AML-193 (cell line): ENCODE measurements at places on chromosomes 5 and 9.

DNA sequence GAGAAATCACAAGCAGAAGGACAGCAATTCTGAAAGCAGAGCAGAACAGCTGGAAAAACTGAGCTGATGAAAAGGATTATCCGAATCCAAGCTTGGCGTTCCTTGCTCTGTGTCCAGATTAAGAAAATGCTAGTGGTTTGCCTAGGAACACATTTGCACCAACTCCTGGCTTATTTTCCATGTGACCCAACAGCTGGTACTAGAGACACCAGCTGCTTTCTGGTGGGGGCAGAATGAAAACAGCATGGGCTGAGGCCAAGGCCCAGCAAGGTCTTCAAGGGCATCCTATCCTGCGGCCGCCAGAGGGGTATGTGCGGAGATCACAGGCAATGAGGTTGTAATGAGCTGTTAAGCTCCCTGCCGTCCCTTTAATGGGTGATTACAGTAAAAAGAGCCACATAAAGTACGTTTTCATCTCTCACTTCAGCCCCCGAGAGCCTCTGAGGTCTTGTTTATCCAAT lies 131.5 kb downstream of the DOCK8 start:
- no peak for DNase-seq

DNA sequence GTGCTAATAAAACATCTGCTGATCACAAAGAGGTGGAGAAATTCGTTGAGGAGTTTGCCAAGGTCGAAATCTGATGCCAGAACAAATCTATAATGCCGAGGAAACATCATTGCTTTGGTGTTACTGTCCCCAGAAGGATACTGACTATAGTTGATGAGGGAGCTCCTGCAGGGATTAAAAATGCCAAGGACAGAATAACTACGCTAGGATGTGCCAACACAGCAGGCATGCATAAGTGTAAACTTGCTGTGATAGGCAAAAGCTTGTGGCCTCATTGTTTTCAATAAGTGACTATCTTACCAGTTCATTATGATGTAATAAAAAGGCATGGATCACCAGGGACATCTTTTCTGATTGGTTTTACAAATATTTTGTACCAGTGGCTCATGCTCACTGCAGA lies 66.8 kb upstream of the ADCY2 start:
- no peak for DNase-seq

DNA sequence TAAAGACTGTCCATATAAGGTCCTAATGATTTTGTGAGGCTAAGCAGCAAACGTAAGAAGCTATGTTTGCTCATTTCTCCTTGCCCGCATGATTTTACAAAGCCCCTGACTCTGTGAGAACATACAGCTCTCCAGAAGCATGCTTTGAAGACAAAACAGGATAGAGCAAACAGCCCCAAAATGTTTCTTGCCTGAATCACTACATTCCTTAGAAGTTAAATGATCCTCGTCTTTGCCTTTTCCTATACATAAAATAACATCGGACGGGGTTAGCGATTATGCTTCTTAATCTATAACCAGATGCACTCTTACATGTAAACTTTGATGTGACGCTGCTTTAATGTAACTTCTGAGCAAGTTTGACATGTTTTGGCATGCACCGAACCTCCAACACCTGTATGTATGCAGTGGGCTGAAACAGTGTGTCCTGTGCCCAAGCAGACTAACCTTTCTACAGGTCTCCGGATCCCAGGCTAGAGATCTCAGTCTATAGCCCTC lies 353.7 kb downstream of the CETN3 start:
- DNase-seq, result no peak

DNA sequence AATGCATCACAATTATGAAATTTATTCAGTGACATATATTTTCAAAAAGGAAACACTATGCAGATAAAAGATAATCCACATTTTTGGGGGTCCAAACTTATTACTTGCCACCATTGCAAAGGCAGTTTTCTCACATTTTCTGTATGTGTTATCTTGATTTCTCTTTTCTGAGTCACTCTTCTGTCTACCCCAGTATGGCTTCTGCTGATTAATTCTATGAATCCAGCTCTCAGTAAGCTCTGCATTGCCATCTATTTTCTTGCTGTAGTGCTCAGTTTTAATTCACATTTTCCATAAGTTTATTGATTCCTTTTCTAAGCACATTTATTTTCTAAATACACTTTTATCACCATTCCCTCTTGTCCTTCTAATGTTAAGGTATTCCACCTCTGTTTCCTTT lies 1.7 kb downstream of the IFNA10 start:
- no peak for DNase-seq

DNA sequence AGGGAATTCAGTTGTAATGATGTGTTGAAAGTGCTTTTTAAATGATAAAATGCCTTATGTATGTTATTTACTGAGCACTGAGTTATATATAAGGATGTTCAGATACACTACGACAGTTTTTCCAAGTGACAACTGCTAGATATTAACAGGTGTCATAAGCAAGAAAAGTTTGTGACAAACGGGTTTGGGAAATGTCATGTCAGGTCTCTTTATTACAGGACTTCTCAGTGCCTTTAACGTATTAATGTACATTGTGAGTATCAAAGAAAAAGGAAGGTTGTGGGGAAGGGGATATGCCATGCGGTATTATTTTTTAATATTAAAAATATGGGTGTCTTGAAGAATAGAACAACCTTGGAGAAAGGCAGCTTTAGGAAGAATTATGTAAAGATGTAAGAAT lies 56.4 kb downstream of the RAI14 start:
- no peak for DNase-seq
